Aortic smooth muscle cell (primary cell): ENCODE measurements at places on chromosomes 6 and 20. TPM values are rescaled to one million over a fixed set of nuclear protein-coding genes. Genes with fewer than 3 reads are reported as not detected.

BANF2 gene
- total RNA-seq: not detected in 2 replicates

ATAT1 gene
- total RNA-seq: 2.4 and 3.2 TPM in 2 replicates

OR12D1 gene
- total RNA-seq: not detected in 2 replicates

CLPSL2 gene
- not detected in 2 replicates for total RNA-seq

IMPG1 gene
- total RNA-seq: not detected in 2 replicates

HLA-DQB2 gene
- not detected in 2 replicates for total RNA-seq

PDE10A gene
- 20.0 and 31.8 TPM in 2 replicates for total RNA-seq

MMS22L gene
- 11.9 and 13.6 TPM in 2 replicates for total RNA-seq

MLIP gene
- total RNA-seq: 0.19 TPM in 1 of 2 replicates, not detected in the other

LY6G6C gene
- not detected in 2 replicates for total RNA-seq

IL17A gene
- total RNA-seq: not detected in 2 replicates

BMP5 gene
- total RNA-seq: not detected in 2 replicates
